ENCODE measurements at places on chromosomes 5 and 9. TPM values are rescaled to one million over a fixed set of nuclear protein-coding genes. Genes with fewer than 3 reads are reported as not detected.

ENTPD8 gene
- not detected for total RNA-seq

ZFP62 gene
- 14.3 TPM for total RNA-seq

ADRA1B gene
- 2.8 TPM for total RNA-seq

SLC46A2 gene
- not detected for total RNA-seq

CCL27 gene
- not detected for total RNA-seq

All from SJSA1 (cell line).